ENCODE measurements at places on chromosomes 1 and 21.

DNA sequence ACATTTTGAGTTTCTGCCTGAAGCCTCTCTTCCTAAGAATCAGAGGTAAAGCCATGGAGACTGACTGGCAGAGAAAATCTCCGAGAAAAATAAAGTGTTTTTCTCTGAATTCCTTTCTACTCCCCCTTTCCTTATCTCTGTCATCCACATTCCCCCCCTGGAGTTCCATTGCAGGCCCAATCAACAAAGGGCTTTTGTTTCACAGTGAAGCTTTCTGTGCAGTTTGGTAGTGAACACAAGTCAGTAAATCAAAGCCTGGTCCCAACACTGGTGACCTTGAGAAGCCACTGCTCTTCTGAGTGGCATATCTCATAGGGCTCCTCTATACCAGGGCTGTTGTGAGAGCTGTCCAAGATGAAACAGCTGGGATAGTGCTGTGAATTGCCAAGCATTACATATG is 228.4 kb downstream of the SEC16B start:
- DNase-seq = no peak

- no peak for DNase-seq
Measured at GRCh38 chr1:204308023-204308628, 51.6 kb downstream of the PLEKHA6 start.

DNA sequence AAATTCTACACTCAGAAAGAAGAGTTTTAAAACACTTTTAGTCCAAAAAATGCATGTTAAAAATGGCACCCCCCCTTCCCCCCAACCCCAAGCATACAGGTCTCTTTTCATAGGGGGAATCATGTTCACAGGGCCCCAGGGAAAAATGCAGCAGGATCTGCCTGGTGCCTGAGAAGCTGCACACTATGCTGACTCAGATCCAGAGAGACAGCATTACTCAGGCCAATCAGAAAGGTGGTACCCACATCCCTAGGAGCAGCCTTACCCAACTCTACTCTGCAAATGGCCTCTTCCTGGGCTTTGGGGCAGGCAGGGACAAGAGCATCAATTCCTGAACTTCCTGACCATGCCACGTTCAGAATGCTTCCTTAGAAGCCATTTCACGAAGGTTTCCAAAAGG is 119.0 kb downstream of the HIVEP3 start:
- DNase-seq = no peak

- no peak for DNase-seq
Measured at GRCh38 chr1:53708687-53709086, 30.3 kb downstream of the GLIS1 start.

GRCh38 chr1:20212685-20213331 is 26.5 kb upstream of the PLA2G2C start:
- peak; percentile 61 for DNase-seq

DNA sequence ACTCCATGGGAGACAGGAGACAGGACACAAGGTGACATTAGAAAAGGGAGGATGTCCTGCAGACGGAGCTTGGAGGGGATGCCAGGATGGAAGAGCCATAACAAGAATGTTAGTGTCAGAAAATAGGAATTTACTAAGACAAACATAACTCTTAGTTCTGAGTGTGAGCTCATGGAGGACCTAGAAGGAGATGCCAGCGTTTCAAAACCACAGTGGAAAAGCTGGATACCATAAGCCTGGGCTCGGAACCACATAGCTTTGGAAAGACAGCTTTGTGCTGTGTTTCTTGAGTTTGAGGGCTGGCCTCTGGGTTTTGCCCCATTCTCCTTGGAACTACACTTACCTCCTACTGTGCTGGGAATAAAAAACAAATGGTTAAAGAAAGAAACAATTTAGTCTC is 128.4 kb downstream of the S1PR1 start:
- DNase-seq = no peak

GRCh38 chr1:107831921-107832320 is 133.1 kb downstream of the VAV3 start:
- DNase-seq = no peak

DNA sequence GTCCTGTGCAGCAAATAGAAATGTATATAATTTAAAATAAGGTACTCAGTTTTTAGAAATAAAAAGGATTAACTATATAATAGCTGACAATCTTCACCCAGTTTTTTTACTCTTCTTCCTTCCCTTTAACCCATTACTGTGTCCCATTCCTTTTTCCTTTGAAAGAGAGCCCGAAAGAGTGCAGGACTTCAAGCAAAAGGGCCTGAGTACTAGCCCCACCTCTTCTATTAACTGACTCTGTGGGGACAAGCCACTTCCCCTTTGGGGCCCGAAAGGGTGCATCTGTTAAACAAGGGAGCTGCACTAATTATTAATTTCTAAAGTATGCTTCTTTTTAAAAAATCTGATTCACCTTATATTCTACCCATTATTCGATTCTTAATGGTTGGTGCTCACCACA is 3.3 kb downstream of the USP24 start:
- DNase-seq = no peak

DNA sequence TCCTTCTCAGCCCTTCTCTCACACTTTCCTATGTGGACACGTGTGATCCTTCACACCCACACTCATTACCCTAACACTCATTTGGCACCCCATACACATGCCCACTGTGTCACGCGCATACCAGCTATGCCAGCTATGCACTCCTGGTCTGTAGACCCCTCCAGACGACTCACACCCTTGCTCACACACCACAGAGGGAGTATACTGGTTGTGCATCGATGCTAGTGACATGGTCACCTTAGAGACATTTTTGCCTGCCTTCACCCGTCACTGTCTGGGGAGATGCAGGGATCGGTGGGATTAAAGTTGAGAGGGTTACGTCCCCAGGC is 8.3 kb upstream of the PPM1J start:
- DNase-seq = no peak

GRCh38 chr1:232459087-232459486 is 170.8 kb downstream of the SIPA1L2 start:
- no peak for DNase-seq

DNA sequence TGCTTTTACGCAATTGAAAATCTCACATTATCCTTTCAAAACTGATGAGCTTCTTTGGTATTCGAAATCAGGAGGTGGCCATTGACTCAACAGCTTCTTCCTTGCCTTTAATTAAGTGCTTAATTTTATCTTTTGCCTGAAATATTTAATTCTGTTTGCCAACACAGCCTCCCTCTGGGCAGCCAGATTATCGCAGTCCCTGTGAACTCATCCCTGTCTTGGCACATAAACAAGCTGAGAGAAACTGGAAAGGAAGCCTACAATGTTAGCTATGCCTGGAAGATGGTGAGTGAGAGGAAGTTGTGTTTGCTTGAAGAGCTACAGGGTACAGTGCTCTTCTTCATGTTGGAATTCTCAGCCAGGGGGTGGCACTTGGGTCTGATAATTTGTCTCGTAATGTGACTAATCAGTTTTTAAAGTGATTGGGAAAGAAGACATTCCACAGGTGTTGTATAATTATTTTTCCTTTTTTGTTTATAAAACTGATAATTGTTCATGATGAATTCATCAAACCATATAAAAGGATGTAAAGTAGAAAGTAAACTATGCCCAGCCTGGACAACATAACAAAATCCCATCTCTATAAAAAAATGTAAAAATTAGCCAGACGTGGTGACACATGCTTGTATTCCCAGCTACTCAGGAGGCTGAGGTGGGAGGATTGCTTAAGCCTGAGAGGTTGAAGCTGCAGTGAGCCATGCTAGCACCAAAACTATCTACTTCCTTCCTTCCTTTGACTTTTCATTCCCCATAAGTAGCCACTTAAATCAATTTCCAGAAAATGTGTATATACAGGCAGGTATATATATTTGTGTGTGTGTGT is 90.1 kb upstream of the RAVER2 start:
- DNase-seq = no peak

- no peak for DNase-seq
Measured at GRCh38 chr1:38077523-38078147, 31.0 kb upstream of the POU3F1 start.

- no peak for DNase-seq
Measured at GRCh38 chr1:82485591-82486369, 685.0 kb downstream of the ADGRL2 start.

GRCh38 chr1:89607156-89607555 is 25.8 kb upstream of the LRRC8C start:
- DNase-seq = no peak

DNA sequence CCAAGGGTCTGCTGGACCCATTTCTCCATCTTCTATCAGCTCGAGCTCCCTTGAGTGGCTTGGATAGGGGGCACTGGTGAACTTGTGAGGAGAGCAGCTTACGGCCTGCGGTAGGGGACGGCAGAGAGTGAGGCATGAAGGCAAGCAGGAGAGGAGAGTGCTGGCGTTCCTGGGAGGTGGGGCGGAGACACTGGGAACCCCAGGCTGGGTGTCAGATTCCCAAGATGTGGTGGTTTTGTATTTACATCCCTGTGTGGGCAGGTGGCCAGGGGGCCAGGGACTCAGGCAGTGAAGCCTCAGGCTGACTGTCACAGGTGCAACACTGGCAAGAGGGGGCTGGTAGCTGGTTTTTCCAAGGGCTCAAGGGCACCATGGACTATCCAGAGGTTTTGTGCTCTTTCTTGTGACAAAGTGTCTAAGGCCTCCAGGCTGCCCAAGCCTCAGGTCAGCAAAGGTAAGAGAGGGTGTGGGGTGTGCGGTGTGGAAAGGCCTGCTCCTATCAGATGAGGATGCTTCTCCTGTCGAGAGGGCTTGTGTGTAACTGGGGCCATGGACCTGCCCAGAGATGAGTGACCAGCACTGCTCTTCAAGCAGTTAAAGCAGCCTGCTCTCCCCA is 45.1 kb upstream of the ROR1 start:
- no peak for DNase-seq

GRCh38 chr1:197663162-197663953 is 111.9 kb downstream of the DENND1B start:
- no peak for DNase-seq

- no peak for DNase-seq
Measured at GRCh38 chr1:227846265-227846858, 30.9 kb downstream of the PRSS38 start.
